ENCODE measurements at places on chromosomes 7 and 10.

GRCh38 chr10:71550628-71551027, 153.9 kb downstream of the CDH23 start:
- no peak for DNase-seq

DNA sequence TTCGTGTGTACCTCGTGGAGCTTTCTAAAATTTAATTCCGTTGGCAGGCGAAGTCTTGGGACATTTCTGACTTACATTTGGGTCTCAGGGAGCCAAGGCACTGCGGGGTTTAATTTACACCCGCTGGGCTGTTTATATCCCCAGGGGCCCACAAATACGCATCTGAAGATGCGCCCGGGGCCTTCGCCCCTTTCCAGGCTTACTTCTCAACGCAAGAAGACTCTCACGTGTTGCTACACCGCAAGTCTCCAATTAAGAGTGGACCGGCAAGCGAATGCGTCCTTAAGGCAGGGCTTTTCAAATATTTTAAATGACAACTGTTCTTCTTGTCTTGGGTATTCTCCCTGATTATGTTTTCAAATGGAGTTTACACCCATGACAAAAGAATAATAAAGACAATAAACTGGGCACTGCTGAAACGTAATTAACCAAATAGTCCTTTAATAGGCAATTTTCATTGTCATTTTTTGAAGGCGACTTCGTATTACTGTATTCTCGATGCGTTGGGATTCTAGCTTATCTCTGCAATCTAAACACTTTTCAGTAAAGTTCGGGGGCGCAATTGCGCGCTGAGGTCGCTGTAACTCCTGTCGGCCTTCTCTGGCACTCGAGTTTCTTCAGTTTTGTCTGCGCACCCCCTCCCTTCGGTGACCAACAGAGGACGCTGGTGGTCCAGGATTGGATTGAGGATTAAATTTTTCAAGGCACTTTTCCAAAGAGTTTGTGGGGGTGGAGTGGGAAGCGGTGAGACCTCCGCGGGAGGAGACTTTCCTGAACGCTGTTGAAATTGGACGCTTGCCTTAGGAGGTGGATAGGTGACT, 837 bp upstream of the IGFBP3 start:
- DNase-seq: peak; percentile 81

- no peak for DNase-seq
Measured at GRCh38 chr10:47038881-47039561, 127.8 kb downstream of the PTPN20 start.

DNA sequence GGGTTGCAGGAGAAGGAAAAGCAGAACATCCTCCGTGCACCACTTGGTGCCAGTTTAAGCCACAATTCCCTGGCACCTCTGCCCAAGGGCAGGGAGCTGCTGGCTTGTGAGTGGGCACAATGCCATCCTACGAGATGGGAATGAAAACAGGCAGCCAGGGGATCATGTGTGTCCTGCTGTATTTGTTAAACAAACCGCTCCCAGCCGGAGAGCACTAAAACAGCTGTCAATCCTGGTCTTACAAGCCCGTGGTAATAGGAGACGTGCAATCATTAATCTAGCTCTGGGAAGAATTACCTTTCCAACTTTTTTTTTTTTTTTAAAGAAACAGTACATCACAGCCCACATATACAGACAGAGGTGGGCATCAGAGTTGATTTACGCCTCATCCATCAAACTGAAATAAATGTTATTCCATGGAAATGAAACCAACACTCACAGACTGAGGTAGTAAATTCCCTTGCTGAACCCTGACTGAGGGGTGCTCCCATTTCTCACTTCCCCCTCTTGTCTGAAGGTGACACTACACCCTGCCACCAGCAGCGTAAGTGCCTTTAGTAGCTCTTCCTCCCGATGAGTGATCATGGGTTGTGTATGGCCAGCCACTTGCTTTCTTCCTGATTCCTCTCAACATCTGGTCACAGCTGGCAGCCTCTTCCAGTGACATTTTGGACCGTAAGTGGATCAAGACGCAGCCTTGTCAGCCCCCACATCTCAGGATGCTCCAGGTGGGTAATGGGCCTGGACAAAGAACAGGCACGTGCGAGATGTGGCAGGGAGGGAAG, 143.8 kb downstream of the TEX36 start:
- DNase-seq: no peak

DNA sequence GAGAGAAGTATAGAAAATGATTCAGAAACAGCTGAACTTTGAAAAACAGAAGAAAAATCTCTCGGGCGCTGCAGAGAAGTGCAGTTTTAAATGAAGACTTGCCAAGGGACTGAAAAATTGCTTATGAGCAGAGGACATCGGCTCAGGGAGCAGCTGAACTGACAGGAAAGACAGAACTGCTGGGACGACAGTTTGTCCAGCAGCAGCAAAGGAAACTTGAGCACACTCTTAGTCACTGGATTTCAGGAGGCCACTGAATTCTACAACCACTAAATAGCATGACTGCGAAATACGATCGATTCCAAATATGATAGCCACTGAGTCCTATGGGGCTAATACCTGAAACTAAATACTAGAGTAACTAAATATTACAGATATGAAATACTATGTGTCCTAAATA, 43.0 kb downstream of the LEP start:
- no peak for DNase-seq

GRCh38 chr10:122157451-122157850, 113.6 kb upstream of the BTBD16 start:
- DNase-seq: no peak

GRCh38 chr7:104252409-104253134, 44.8 kb upstream of the ORC5 start:
- peak; percentile 20 for DNase-seq

DNA sequence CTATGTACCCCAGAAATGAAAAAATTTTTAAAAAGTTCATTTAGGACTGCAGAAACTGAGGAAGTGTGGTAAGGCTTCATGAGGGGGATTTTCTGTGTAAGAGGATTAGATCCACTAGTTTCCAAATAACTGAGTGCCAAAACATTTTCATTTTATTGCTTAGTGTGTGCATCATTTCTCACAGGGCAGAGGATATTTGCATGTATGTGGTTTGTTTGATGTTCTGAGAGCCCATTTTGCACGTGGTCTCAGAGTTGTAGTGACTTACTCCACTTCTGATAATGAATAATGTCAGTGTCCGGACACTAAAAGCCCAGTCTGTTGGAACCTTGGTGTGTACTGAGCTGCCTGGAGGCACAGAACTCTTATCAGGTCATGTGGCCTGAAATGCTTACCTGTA, 299.9 kb downstream of the AUTS2 start:
- no peak for DNase-seq

DNA sequence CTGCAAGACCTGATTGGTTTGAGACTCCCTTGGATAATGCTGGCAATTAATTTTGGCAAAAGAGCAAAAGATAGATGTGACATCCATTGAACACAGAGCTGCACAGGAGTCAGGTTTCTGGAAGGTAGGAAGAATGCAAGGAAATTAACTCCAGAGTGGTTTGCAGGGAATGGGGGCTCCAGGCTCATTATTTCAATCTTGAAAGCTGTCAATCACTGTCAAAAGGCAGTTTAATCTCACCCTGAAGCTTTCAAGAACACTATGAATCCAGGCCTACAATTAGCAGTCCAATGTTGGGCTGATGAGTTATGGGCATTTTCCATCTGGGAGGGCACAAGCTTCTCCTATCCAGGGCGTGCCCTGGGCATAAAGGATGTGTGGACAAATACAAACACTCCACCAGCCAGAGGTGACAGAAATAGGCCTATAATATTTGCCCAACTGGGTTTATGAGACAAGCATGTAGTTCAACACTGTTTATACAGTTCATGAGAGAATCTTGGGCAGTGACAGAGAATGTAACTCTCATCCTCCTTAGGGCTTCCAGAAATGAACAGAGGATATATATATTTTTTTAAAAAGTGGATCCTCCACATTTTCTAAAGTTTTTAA, 80.5 kb downstream of the KCNMA1 start:
- no peak for DNase-seq

DNA sequence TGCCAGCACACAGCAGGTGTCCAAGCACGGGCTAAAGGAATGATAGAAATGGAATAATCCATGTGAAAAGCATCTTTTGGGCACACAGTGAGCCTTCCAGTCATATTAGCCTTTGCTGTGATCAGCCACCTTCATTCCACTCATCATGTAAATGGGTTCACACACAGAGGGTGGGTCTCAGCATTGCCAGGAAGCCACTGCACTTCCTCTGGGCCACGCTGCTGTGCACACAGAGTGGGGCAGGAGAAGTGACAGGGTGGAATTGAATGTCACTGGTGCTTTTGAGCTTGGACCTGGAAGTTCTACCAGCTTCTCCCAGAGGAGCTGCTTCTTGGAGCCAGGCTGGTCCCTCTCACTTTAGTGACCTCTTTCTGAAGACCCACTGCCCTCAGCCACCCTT, 203.5 kb downstream of the USP6NL start:
- DNase-seq: no peak

GRCh38 chr10:82934429-82934828, 1059.4 kb downstream of the NRG3 start:
- DNase-seq: no peak

GRCh38 chr10:44379907-44380306, 5.0 kb downstream of the CXCL12 start:
- DNase-seq: no peak

- DNase-seq: no peak
Measured at GRCh38 chr10:55180357-55180756, 379.3 kb upstream of the PCDH15 start.

- no peak for DNase-seq
Measured at GRCh38 chr7:2112261-2113198, 120.2 kb downstream of the MAD1L1 start.

- peak; percentile 62 for DNase-seq
Measured at GRCh38 chr7:92682903-92683539, 92.8 kb upstream of the FAM133B start.

GRCh38 chr7:28941633-28942032, 16.5 kb downstream of the TRIL start:
- DNase-seq: no peak

- DNase-seq: peak; percentile 94
Measured at GRCh38 chr10:110512461-110513187, 14.9 kb downstream of the DUSP5 start.

- no peak for DNase-seq
Measured at GRCh38 chr7:1922870-1923236, 252.8 kb downstream of the ELFN1 start.

DNA sequence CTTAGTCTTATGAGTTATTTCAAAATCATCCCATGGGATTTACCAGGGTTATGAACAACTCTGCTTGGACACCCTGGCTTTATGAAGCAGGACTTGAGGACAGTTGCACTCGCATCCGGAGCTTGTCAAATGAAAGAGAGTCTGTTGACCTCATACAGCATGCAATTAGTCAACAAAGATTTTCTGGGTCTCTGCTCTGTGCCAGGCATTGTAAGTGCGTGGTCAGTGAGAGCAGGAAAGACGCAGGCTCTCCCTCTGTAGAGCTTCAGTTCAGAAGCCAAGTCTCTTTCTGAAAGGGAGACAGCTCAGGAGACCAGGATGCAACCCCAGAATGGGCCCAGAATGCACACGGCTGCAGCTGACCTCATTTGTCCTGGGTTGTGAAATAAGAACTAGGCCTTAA, 45.5 kb upstream of the DMBT1 start:
- DNase-seq: no peak

- DNase-seq: peak; percentile 27
Measured at GRCh38 chr7:129089521-129090212, 34.8 kb upstream of the TNPO3 start.

- DNase-seq: no peak
Measured at GRCh38 chr7:110612680-110613079, 478.2 kb upstream of the LRRN3 start.

DNA sequence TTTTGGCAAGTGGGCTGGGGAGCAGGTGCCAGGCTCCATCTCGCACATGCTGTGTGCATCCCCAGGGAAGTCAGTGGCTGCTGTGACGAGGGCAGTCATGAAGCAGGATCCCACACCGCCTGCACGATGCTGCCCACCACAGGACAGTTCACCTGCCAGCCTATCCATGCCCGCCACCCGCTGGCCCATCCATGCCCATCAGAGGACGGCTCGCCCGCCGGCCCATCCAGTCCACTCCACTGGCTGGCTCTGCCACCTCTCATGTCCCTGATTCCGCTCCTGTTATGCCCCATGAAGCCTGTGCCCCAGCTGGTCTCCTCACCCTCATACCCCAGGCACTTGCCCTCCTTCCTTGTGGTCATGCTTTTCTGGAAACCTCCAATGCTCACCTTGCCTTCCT, 18.2 kb upstream of the INMT start:
- no peak for DNase-seq

DNA sequence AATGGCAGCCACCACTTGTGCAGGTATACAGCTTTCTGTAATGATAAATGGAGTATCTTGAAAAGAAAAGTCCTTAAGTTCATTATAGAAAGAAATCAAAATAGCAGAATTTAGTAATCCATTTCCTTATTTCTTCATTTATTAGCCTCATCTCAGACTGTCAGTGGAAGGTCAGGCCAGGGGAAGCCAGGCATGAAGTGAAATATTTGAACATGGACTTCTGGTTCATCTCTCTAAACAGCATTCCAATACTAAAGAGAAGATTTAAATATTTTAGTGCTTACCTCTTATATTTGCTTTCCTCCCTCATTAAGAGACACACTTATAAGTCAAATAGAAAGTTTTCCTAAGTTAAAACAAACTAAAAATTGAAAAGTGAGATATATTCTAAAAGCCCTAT, 26.8 kb downstream of the TRDMT1 start:
- DNase-seq: no peak

- no peak for DNase-seq
Measured at GRCh38 chr7:99392046-99392445, 16.4 kb downstream of the PDAP1 start.

DNA sequence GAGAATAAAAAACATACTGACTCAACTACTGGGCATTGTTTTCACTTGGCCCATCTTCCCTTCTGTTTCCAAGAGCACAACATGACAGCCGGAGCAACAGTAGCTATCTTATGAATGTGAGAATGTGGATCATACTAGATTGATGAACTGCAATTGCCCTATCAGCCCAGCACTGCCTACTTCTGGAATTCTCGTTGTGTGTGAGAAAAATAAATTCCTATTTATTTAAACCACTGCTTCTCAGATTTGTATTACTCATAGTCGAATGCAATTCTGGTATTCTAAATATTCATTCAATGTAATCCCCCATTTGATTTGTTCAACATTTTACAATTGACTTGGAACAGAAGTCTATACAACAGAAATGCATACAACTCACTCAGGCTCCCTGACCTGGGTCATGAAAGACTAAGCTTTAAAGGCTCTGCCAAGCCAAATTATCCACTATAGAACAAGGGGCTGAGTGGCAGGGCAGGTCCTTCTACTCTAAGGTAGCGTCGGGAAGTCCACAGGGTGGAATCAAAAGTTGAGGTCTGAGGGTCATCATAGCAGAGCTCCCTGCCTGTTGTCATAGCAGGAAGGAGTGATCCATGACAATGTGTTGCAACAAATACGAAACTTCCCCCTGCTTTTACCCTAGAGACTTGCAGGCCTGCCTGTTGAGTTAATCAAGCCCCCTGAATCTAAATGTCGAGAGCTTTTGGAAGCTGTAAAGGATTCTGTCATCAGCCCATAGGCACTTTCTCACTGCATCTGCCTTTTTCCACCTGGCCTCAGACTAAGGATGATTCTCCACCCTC, 12.4 kb upstream of the JAZF1 start:
- peak; percentile 43 for DNase-seq

DNA sequence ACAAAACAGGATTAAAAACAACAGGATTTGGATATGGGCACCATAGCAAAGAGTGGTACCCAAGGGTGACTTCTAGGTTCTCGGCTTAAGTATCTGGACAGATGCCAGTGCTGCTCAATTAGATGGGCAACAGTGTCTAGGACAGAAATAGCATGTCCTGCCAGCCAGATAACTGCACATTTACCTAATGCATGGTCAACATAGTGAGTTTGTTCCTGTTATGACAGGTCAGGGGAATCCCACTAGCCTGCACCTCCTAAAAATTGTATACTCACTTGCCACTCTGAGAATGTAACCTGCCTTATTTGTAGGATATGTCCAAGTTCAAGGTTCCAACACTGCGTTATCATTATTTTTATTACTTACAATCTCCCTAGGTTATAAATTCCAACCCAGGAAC, 471.7 kb downstream of the GRM8 start:
- no peak for DNase-seq

Measured in brain microvascular endothelial cell (primary cell).